ENCODE measurements at places on chromosomes 16 and 17.

GRCh38 chr16:9040800-9041412 lies 50.5 kb upstream of the HAPSTR1 start:
- DNase-seq, result no peak

- no peak for DNase-seq
These were observed 13.2 kb downstream of the NAGPA start for GRCh38 chr16:5020551-5020950.

GRCh38 chr17:36714789-36715188 lies 113.4 kb downstream of the MRM1 start:
- DNase-seq, result no peak

DNA sequence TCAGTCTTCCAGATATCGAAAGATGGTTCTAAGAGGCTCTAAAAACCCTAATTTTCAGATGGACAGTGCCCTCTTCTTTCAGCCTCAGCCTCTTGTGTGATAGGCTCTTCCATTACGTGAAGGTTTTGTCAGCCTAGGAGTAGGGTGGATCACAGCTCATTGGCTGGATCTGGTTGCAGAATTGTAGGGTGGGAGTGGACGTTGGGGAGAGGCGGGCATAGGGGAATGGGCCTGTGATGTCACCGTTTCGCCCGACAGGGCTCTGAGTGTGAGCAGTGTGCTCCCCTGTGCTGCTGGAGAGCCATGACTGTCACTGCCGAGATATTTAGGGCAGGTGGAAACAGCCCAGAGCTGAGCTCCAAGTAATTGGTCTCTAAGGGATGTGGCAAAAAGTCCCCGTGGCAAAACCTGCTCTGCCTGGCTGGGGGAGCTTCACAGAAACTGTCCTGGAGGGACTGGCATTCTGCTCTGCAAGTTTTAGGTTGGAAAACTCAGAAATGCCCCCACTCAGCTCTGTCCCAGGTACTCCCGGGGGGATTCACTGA lies 6.2 kb upstream of the WFIKKN1 start:
- no peak for DNase-seq

GRCh38 chr17:18025241-18025944 lies 13.6 kb downstream of the ATPAF2 start:
- DNase-seq, result no peak

DNA sequence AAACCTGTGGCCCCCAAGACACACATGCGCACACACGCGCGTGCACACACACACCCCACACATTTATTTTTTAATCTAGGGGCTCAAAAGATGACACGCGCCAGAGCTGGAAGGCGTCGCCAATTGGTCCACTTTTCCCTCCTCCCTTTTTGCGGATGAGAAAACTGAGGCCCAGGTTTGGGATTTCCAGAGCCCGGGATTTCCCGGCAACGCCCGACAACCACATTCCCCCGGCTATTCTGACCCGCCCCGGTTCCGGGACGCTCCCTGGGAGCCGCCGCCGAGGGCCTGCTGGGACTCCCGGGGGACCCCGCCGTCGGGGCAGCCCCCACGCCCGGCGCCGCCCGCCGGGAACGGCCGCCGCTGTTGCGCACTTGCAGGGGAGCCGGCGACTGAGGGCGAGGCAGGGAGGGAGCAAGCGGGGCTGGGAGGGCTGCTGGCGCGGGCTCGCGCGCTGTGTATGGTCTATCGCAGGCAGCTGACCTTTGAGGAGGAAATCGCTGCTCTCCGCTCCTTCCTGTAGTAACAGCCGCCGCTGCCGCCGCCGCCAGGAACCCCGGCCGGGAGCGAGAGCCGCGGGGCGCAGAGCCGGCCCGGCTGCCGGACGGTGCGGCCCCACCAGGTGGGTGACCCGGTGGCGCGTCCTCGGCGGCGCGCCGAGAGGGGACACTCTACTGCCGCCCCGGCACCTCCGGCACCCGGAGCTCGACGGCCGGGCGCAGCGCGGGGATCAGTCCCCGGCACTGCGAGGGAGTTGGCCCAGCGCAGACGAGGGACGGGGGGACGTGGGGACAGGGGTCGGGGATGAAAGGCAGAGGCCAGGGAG lies at the start of gene STAT5A:
STAT5A (plus strand) TSS at position 522 of the 826 bp plus-strand sequence. CDS start 914 bp downstream, outside the sequence.
- peak; percentile 48 for DNase-seq

DNA sequence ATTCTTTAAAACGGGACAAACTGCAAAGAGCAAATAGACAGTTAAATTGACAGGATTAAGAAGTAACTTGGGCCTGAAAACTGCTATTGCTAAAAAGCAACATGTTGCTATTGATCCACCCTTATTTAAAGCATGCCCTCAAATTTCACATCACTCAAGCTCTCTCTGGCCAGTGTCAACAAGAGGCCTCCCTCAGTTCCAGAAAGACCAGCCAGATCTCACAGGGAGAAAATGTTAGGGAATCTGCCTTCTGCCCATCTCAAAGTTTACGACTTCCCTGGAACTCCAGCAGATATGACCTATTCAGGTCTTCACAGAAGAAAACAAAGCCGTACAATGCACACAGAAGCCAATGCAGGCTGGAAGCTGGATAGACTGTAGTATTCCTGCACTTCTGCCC lies 8.9 kb downstream of the CFAP20 start:
- DNase-seq, result no peak

DNA sequence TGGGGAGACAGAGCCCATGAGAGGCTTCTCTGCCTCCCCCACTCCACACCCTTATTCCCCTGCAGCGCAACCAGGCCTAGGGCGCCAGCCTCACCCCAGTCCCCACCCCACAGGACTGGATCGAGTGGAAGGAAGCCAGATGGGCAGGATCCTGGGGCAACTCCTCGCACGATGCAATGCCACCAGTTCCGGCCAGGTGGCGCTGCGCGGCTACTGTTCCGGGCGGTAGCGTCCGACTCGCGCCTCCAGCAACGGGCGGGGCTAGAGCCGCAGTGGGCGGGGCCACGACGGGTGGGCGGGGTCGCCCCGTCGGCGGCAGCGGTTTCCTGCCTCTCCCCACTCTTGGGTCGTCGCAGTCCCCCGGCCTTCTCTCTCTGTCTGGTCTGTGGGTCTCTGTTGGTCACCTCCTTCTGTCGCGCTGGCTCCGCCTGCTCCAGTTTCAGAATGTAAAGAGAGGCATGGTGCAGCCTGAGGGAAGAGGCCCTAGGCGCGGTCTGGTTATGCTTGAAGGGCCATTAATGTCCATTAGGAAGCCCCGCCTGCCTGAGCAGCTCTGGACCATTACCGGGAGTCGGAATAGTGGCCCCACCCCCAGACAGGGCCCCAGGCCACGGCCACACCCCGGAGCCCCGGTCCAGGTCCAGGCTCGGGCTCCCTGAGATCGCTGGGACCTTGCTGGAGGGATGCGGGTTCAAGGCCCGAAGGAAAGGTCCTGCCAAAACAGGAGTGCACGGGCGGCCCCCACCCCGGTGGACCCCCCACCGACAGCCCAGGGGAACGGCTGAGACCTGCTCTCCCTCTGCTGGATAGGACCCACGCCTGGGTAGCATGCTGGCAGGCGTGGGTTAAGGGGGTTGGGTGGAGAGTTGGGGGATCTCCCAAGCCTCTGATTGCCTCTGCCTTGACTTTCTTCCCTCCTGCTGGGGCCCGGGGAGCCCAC lies 3.3 kb upstream of the NHERF2 start:
- peak; percentile 96 for DNase-seq

- DNase-seq, result no peak
These were observed 6.4 kb upstream of the LGALS3BP start for GRCh38 chr17:78986048-78986648.

DNA sequence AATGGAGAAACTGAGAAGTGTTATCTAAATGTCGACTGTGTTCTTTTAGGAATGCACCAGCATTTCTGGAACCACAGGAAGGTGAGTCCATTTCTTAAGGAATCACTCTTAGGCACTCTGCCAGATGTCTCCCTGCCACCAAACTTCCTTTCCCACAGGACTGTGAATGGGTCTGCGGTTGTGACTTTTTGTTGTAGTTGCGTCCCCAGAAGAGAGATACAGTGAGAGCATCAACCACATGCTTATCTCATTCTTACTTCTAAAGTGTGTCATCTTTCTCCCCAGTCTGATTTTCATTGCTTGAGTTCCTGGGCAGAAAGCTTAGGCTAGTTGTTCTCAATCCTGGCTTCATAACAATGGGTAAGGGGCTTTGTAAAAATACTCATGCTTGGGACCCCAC lies 13.4 kb downstream of the ITPRIPL2 start:
- no peak for DNase-seq

DNA sequence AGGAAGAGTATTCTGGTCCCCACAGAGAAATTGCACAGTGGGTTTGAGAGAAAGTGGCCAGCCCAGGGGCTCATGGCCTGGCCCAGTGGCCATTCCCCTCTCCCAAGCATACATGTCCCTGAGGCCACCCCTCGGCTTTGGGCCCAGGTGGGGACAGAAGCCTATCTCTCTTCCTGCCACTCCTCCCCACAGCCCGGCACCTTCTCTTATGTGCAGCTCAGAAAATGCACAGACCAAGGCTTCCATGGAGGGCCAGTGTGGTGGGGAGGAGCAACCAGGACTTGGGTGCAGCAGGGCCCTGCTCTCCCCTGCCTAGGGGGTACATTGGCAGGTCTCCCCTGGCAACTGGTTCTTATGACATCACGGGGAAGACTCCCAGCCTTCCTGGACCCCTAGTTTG lies at the start of gene C16orf90:
C16orf90 (minus strand) TSS at position 314 of the 400 bp plus-strand sequence; CDS start at position 246, 68 bp downstream.
- DNase-seq, result no peak

GRCh38 chr17:76943202-76943601 lies 75.0 kb downstream of the MGAT5B start:
- DNase-seq, result peak; percentile 71

DNA sequence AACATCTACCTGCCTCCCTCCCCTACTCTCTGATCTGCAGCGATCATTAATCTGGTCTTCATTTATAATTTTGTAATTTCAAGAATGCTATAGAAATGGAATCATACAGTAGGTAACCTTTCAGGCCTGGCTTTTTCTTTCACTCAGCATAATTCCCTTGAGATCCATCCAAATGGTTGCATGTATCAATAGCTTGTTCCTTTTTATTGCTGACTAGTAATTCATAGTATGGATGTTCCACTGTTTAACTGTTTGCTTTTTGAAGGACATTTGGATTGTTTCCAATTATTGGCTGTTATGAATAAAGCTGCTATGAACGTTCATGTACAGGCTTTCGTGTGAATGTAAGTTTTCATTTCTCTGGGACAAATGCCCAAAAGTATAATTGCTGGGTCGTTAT lies 125.2 kb downstream of the USP31 start:
- no peak for DNase-seq

- DNase-seq, result no peak
These were observed 31.7 kb upstream of the ETV4 start for GRCh38 chr17:43577664-43578403.

DNA sequence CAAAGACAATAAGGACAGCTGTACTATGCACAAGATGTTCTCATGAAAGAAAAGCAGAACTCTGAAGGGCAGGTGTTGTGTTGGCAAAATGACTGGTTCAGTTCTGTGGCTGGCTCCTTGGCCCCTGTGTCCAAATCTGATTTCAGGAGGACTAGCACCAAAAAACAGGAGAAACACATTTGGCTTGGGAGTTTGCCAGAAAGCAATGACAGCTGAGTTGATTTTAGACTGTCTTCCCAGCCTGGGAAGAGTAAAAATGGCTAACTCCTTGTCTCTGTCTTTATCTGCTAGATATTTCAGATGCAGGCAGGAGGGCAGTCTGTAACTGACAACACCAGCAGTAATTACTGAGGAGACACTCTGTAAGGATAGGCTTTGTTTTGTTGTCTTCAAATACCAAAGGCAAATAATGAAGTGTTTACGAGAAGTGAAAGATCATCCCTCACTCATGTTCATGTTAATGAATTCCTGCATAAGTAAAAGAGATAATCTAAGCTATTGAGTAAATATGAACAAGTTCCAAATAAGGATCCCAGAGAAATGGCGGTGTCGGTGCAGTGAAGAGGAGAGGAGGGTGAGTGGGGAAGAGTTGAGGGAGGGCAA lies 989.0 kb downstream of the CDH11 start:
- DNase-seq, result no peak

- no peak for DNase-seq
These were observed 382.3 kb upstream of the EEF2KMT start for GRCh38 chr16:5479926-5480325.

GRCh38 chr16:73771196-73772064 lies 525.2 kb upstream of the PSMD7 start:
- DNase-seq, result no peak

DNA sequence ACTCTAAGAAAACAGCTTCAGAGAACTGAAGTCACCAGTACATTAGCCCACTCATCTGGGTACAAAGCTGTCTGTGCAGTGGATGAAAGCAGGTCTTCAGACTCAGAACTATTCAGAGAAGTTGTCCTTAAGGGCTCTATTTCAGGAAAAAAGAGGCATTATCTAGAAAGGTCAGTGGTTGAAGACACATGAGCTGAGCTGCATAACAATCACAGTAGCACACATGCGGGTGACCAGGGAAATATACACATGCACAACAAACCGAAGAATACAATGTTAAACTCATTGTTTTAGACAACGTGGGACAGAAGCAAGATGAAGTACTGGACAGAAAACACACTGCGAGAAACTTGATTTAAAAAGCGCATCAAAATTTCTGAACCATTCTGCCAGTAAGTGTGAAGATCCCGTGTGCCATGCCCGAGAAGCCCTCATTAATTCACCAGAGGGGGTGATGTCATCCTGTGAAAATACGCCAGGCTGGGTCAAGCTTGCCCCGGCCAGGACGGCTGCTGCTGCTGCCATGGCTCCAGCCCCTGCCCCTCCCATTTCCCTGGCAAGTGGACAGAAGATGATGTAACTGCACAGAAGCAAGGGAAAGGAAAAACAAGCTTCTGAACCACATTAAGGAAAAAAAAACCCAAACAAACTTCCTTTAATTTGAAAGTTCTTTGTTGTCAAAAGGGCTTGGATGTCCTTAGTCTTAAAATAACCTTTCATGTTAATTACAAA lies 10.1 kb downstream of the DYNC1LI2 start:
- DNase-seq, result peak; percentile 33

GRCh38 chr16:63312346-63312745 lies 1276.1 kb upstream of the CDH8 start:
- no peak for DNase-seq

- peak; percentile 88 for DNase-seq
These were observed 71.5 kb upstream of the PLCG2 start for GRCh38 chr16:81707411-81708265.

DNA sequence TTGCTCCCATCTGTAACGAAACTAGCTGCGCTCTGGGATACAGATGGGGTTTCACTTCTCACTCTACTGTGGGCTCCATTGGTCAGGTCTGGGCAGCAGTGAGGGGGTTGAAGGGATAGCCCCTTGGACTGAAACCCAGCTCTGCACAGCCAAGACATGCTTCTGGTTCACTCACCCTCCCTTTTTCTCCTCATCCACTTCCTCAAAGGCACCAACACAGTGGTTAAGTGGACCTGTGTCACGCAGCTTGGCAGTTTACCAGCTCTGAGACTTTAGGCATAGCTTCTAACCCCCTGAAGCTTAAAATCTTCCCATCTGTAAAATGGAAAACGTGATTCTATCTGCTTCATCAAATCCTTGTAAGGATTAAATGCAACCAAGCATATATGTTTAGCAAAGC lies 11.5 kb upstream of the KRT38 start:
- DNase-seq, result no peak

- no peak for DNase-seq
These were observed 49.8 kb downstream of the NFAT5 start for GRCh38 chr16:69615528-69615927.

DNA sequence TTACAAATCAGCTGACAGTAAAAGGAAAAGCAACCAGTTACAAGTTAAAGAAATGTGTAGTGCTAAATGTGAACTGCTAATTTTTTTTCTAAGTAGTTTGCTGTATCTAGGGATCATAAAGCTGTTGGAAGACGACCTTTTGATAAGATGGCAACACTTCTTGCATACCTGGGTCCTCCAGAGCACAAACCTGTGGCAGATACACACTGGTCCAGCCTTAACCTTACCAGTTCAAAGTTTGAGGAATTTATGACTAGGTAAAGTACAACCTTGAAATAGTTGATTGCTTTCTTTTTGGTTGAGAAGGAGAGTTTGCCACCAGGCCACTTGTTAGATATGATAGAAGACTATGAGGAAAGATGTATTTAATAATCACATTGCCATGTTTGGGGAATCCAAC lies 35.4 kb downstream of the OMG start:
- DNase-seq, result no peak
